ENCODE measurements at places on chromosomes 2 and 18.

DNA sequence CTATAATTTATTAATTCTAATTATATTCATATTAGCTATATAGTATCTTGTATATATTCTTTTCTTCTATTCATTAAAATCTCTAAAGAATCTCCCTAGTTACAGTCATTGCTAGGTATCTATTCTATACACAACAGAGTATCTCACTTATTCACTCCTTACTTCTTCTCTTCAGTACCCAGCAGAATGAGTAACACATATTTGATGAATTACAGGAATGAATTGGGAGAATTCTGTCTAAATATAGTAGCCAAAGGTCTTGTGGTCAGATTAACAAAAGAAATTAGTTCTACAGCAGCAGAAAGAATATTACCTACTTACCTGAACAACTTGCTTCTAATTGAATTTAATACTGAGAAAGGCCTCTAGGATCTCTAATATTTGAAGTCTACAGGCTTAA lies 758.0 kb upstream of the ZEB2 start:
- no peak for DNase-seq

DNA sequence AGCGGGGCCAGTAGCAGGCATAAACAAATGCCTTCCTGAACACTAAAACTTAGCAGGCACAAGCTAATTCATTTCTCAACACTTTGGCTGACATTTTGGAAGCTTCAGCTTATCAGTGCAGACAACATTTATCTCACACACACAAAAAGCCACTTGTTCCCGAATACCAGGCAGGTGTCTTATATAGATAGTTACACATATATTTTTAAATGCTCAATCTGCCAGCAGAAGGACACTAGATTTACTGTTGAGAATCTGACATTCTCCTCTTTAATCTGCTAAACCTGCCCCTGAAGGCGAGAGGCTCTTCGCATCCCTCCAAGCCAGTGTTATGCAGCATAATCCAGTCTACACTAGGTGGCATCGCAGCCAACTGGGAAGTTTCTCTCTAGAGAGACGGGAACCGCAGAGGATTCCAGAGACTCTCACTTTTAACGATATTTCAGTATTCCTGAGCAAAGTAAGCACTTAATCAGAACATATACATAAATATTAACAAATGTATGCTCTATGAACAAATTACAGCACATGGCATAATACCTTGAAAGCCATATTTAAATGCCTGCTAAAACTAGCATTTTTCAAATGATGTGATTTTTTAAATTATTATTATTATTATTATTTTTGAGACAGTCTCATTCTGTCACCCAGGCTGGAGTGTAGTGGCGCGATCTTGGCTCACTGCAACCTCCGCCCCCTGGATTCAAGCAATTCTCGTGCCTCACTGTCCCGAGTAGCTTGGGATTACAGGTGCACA lies 90.2 kb upstream of the SCG2 start:
- DNase-seq: peak; percentile 61

DNA sequence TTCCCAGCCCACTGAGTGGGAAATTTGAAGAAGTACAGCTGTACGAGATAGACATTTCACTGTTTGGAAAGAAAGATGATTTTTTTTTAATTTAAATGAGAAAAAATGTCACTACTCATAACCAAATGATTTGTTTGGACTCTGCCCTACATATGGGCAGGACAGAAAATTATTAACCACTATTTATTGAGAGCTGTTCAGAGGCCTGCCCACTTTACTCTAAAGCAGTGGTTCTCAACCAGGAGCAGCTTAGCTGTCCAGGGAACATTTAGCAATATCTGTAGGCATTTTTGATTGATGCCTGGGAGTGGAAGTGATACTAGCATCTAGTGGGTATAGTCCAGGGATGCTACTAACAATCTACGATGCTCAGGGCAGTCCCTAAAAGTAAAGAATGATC lies 13.4 kb upstream of the DTNA start:
- DNase-seq: no peak

GRCh38 chr2:233820774-233821105 lies 33.6 kb downstream of the HJURP start:
- no peak for DNase-seq

GRCh38 chr2:73998933-73999332 lies 14.2 kb downstream of the TET3 start:
- DNase-seq: no peak

GRCh38 chr2:226793646-226794045 lies 6.0 kb downstream of the IRS1 start:
- no peak for DNase-seq

- DNase-seq: no peak
These were observed 51.9 kb downstream of the CDH2 start for GRCh38 chr18:28125051-28125450.

- DNase-seq: no peak
These were observed 813 bp upstream of the MEIS1 start for GRCh38 chr2:66433945-66434678.

GRCh38 chr2:145402706-145403277 lies 882.9 kb upstream of the ZEB2 start:
- DNase-seq: no peak

GRCh38 chr18:78860117-78860516 lies 119.5 kb upstream of the SALL3 start:
- DNase-seq: no peak

- DNase-seq: no peak
These were observed 184.1 kb upstream of the KYNU start for GRCh38 chr2:142693171-142693950.

DNA sequence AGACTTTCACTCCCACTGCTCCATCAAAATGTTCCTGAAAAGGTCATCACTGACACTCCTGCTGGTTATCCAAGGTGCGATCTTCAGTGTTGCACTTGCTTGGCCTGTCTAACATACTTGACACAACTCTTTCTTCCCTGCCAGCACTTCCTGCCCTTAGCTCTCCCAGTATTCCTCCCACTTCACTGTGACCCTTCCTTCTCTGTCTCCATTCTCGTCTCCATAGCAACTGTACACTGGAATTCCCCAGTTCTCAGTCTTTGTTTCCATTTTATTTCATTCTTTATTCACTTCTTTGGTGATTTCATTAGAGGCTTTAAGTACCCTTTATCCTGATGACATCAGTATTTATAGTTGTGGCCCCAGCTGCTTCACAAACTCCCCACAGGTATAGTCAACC lies 333.0 kb downstream of the IRS1 start:
- no peak for DNase-seq

DNA sequence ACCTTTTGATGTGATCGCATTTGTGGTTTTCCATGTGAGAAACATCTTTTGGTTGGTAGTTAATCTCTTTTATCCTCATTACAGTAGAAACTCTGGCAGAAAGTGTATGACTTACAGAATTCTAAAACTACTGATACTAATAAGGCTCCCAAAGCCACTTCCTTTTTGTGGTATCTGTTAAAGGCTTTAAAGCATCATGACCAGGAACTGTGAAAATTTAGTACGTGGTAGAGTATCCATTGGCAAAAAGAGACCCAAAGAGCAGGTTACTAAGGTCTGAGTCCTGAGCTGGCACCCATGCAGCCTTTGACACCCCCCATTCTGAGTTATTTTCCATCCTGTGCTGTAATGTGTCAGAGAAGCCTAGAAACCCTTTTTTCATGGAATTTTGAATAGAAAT lies 94.5 kb downstream of the DPP4 start:
- no peak for DNase-seq

DNA sequence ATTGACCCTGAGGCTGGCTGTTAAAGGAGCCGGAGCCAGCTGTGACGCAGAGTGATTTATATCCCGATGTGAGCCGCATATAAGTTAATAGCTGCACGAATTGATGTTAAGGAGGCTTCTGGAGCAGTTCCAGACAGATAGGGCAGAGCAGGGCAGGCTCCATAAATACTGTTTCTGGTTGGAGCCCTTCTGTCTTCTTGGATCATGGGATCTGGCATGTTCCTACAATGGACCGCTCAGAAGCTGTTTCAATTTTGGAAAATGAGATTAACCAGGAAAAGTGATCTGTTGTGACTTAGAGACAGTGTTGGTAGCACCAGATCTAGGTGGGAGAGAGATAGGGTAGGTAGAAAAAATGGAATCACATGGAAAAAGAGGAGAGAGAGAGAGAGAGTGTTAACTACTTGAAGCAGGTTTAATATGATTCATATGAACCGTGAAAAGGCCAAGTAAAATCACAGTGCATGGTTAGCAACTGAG lies 4.8 kb upstream of the IGFBP5 start:
- DNase-seq: no peak

GRCh38 chr2:112876971-112877361 lies 34.0 kb upstream of the IL37 start:
- no peak for DNase-seq

DNA sequence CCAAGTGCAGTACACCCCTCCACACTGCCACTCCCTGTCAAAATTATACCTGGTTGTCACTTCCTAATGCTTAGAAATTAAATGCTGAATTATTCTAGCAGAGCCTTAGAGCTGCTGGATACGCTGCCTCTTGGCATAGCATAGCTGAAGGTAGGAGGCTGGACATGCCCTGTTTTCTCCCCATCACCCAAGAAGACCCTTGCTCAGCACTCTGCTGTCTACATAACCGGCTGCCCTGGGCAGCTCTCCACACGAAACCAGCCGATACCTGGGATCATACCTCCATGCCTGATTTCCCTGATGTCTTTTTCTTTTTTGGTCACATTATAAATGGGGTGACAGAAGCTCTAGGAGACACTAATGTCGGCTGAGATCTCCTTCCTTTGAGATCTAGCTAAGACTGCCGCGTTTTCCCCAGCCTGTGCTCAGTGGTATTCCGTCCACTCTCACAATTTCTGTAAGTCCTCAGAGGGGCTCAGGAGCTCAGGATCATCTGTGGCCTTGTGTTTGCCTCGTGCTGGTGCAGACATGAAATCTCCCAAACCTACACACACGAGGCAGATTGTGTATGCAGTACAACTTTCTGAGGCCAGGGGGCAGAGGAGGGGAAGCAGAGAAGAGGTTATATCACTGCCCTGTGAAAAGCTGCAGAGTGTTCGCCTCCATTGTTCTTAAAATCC lies 13.5 kb upstream of the ZAP70 start:
- DNase-seq: peak; percentile 58

DNA sequence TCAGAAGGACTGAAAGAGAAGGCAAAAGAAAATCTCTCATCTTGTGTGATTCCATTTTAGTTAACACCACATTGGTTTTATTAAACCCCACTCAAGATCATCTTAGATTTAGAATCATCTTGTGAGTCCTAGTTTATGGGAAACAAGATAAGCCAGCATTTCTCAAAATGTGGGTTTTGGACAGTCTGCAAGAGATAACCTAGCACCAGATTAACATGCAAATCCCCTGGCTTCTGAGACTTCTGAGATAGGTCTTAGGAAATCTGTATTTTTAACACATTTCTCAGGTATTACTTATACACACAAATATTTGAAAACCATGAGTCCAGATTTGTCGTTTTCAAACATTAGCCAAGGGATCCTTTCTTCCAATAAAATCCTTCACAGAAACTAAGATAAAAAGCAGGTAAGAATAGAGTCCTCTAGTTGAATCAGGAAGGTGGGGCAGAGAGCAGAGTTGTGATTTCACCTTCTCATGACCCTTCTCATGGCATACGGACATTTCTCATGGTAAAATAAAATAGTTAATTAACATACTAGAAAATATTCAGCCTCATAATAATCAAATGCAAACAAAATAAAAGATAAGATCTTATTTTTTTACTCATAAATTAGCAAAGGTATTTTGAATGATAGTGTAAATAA lies 287.2 kb upstream of the FN1 start:
- no peak for DNase-seq

GRCh38 chr2:62423883-62424458 lies 82.0 kb downstream of the TMEM17 start:
- no peak for DNase-seq

GRCh38 chr18:5972298-5972697 lies 77.0 kb upstream of the TMEM200C start:
- DNase-seq: no peak

- DNase-seq: no peak
These were observed 101.6 kb downstream of the SLC4A3 start for GRCh38 chr2:219728991-219729487.

GRCh38 chr2:157124731-157125130 lies 132.8 kb upstream of the GALNT5 start:
- DNase-seq: no peak

DNA sequence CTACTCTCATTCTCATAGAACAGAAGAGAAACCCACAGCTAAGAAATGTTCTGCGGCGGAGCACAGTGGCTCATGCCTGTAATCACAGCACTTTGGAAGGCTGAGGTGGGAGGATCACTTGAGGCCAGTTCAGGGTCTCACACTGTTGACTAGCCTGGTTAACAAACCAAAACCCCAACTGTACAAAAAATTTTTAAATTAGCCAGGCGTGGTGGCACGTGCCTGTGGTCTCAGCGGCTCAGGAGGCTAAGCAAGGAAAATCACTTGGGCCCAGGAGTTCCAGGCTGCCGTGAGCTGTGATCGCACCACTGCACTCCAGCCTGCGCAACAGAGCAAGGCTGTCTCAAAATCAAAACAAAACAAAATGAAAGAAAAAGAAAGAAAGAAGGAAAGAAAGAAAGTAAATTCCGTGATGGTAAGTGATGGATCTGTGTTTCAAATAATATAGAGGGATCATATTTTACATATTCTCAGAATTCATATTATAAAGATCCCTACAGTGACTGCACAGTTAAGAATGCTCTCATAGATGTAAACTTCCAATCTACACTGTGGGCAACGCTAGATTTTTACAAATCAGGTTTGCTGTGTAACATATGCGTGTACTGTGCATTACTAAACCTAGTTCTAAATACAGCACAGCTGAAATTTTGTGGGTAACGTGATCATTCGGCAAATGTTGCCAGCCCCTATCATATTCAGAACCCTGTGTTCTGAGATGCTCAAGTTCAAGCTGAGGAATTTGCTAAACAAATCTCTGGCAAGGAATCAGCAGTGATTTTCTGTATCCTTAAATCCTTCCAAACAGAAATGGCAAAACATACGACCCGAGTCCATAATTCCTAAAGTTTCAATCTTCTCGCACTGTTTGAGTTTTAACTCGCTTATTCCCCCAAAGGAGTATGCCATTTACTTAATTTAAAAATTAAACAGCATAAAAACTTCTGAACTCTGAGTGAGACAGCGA lies 1.2 kb upstream of the RAB12 start:
- no peak for DNase-seq

- DNase-seq: no peak
These were observed 50.6 kb upstream of the MAPRE2 start for GRCh38 chr18:34990597-34990996.

Data from iPS-NIHi11 (cell line).